ENCODE measurements at places on chromosomes 1 and 21.

DNA sequence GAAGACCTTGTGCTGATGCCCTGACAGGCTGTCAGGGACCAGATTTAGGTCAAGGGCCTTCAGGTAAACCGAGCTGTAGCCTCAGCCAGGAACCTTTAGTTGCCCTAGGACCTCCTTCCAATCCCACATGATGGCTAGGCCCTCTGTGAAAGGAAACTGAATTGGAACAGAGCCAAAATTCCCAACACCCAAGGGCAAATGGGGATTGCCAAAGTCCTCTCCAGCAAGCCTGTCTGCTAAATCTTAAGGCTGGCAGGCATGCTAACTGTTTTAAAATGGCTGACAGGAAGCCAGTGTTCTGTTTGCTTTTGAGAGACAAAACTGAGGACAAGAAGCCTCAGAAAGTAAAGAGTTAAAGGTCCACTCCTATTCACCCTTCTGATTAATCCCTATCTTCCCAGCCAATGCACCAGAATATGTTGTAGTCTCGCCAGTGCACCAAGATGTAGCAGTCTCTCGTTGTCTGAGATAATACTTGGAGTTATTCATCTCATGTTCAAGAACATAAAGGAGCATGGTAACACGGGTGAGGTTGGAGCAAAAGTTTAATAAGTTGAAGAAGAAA is 35.1 kb downstream of the MSTO1 start:
- no peak for DNase-seq

- no peak for DNase-seq
Measured at GRCh38 chr1:19349999-19350398, 37.9 kb downstream of the SLC66A1 start.

GRCh38 chr1:226308723-226309397 is at the start of gene LIN9:
Gene LIN9 (minus strand): TSS chr1:226309164. CDS start chr1:226309139, 25 bp downstream.
- peak; percentile 17 for DNase-seq

- peak; percentile 78 for DNase-seq
Measured at GRCh38 chr1:20633190-20634064, at the start of gene PINK1. Gene PINK1 (plus strand): TSS chr1:20633458. CDS start chr1:20633549, 91 bp downstream.

DNA sequence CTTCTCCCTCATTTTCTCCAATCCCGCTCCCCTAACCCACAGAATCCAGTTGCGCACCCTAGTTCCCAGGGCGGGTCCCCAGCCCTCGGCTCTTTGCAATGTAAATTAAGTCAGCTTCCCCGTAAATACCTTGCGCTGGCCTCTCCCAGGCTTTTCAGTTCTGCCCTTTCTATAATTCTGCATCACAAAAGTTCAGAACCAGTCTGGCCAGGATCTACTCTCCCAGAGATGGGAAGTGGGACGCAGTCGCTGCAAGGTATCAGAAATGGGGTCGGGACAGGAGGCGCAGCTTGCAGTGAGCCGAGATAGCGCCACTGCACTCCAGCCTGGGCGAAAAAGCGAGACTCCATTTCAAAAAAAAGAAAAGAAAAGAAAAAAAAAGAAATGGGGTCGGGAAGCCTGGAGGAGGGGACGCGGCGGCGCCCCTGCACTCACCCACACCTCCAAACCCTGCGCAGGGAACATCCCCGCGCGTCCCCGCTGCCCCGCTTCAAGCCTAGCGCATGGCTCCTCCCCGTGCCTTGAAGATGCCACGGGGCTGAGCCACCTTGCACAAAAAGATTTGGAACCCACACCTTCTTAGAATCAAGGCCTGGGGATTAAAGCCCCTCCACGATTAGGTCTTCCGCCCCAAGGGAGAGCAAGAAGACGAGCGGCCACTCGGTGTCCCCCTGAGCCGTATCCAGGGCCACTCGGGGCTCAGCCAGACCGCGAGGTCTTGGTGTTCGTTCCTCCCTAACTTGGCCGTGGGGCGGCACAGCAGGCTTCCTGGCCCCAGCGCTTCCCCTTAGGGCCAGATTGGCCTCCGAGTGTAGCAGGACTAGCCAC is 27.2 kb upstream of the ITLN2 start:
- no peak for DNase-seq

DNA sequence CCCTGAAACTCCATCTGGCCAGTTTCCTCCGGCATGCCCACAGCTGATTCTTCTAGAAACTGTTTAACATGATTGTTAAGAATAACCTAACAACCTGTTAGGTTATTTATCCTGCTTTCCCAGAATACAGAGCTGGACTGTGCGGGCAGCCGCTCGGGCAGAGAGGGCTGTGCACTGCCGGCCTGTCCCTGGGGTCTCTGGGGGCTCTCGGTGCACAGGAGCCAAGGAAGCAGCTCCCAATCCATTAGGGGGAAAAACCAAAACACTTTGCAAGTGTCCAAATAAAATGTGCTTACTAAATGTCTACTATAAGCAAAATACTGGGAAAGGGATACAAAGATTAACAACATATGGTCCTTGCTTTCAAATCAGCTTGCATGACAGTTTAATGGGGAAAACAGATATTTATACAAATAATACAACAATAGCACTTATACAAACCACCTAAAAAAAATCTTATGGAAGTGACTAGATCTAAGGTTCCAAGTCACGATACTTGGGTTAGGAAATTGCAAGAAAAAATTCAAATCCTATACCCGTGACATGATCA is 50.7 kb downstream of the HLCS start:
- no peak for DNase-seq

DNA sequence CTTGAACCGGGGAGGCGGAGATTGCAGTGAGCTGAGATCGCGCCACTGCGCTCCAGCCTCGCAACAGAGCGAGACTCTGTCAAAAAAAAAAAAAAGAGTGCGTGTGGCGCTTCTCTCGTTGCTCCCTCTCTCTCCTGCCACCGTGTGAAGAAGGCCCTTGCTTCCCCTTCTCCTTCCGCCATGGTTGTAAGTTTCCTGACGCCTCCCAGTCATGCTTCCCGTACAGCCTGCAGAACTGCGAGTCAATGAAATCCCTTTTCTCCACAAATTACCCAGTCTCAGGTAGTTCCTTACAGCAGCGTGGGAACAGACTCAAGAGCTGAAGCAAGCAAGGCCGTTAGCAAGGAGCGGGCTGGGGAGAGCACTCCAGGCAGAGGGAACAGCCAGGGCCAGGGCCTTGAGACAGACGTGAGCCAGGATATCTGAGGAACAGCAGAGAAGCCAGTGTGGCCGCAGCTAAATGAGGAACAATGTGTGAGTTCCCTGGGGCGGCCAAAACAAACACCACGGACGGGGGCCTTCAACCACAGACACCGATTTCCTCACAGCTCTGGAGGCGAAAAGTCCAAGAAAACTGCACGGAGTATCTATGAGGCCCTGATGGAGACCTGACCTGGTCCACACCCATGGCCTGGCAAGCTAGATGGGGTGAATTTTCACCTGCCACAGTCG is 54.2 kb upstream of the ETS2 start:
- DNase-seq: no peak

DNA sequence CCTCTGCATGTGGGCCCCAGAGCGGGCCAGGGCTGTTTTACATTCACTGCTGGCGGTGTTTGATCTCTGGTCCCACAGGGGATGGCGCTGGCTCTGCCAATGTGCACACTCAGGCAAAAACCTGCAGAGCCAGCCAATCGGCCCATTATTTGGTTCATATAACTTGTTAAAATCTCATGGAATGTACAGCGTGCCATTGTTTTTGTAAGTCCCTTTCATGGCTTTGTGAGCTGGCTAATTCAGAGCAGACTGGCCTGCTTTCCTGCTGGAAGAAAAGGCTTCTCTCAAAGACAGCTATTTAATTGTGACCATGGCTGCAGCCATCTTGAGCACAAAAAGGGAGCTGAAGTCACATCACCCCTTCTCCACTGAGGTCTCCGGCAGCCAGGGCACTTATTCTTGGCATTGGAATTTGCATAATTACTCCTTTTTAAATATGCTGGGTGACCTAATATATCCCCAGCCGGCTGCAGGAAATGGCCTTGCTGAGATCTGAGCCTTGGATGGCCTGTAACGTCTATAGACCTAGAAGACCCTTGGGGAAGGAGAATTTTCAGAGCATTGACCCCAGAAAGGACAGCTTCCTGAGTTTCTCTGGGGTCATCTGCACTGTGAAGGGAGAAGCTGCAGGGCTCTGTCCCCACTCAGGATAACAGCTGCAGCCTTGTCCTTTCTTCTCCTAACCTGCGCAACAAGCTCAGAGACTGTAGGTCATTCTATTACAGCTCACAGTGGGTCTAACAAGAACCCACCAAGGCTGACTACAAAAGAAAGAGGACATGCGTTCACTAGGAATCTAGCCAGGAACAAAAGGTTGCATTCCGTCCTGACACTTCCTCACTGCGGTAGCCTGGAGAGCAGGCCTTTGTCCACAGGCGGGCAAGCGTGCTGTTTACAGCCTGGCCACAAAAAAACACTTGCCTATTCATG is 45.8 kb downstream of the BCAR3 start:
- DNase-seq: peak; percentile 75

DNA sequence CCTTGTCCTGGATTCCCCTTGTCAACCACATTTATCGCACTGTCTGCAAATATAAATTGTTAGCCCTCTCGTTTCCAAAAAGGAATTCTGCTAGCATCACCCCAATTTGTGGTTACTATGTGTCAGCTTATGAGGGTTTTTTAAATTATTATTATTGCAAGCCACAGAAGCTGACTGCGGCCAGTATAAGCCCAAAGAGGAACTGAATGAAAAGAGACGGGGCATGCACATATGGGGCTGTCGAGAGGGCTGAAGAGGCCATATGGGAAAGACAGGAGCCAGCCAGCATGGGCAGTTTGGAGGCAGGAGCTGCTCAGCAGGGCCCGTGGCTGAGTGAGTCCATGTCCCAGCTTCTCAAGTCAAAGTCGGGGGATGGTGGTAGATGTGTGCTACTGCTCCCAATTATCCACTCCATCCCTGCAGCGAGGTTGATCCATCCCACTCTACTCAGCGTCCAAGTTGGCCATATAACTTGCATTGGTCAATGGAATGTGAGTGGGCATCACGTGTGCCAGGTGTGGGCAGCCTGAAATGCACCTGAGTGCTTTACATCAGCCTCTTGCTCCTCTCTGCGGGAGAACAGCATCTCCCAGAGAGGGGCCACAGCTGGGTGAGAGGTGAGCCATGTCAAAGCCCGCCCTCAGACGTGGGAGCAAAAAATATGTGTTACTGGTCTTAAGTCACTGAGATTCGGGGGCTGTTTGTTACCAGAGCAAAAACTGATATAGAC is 37.6 kb upstream of the LDLRAP1 start:
- no peak for DNase-seq

DNA sequence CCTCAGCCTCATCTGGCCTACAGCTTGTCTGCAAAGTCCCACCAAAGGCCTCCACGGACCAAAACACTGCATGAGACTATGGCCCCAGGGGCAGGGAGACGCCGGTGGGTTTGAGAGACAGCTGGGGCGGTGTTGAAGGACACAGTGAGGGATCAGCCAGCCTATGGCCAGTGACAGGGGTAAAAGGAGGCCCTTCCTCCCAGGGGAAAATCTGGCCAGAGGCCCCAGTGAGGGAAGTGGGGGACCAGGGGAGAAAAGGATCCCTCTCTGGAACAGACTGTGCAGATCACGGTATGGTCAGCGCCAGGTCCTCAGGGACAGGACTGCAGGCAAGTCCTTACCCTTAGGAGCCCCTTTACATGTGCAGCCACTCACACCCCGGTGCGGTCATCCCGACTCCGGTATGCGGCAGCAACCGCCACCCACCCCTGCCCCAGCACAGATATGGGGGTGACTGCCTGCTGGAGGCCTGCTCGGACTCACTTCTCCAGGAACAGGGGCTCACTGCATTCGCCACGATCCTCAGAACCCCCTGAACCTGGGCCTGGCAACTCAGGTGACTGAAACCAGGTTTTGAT is 1.3 kb downstream of the CERS2 start:
- no peak for DNase-seq

GRCh38 chr1:60898987-60899386 is 183.4 kb upstream of the NFIA start:
- DNase-seq: no peak

- no peak for DNase-seq
Measured at GRCh38 chr1:44705938-44706337, 25.0 kb downstream of the RNU5D-1 start.

DNA sequence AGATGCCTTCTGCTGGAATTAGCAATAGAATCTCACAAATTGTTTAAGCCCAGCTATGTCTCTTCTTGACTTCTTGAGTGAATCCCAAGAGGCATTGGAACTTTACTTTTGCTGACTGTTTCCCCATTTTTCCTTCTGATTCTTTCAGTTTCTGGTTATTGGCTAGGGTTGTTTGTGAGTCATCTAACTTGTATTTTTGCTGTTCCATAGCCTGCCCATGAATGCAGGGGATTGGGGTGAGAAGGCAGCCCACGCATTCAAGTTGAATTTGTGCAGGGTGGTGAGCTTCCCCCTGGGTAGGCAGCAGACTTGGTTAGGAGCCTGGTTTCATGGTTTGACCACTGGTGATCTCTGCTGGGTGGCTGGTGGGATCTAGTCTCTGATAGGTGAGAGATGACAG is 10.4 kb upstream of the KLF17 start:
- DNase-seq: no peak

GRCh38 chr21:29677326-29677725 is 262.5 kb downstream of the GRIK1 start:
- no peak for DNase-seq

GRCh38 chr1:41328780-41329640 is 32.2 kb upstream of the FOXO6 start:
- DNase-seq: no peak

- DNase-seq: no peak
Measured at GRCh38 chr1:40350391-40350790, 23.1 kb upstream of the SMAP2 start.

DNA sequence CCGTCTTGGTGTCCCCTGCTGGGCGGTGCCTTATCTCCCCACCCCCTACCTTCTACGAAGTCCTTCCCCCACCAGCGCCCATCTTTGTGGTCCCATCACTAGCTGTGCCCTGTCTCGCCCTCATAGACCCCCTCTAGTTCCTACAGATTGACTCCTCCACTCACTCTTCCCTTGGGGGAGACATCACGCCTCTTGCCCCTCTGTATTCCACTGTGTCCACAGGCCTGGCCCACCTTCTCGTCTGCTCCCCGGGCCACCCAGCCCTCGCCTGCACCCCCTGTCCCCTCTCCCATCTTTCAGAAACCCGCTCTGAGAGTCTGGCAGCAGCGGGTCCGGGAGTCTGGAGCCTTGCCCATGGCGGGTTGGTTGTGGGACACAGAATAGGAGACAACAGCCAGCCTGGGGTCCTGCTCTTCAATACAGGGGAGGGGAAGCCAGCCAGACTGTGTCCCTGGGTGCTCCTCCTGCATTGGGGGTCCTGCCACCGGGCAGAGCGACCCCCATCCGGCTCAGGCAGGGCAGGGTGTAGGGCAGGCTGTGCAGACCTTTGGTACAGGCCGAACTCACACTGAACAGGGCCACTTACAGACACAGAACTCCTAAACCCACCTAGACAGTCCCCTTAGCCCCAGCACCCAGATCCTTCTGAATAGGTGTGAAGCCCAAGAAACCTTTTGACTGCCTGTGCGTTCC is 1.1 kb downstream of the RNF187 start:
- no peak for DNase-seq

All from nucleus accumbens (tissue), 56 donors.